Activated CD4-positive, alpha-beta T cell treated with anti-CD3 and anti-CD28 coated beads for 36 hours (primary cell): ENCODE measurements at places on chromosomes 1 and 21. TPM values are rescaled to one million over a fixed set of nuclear protein-coding genes. Genes with fewer than 3 reads are reported as not detected.

CPTP gene
- 11.4 TPM for total RNA-seq

GJA9 gene
- total RNA-seq = not detected

DMBX1 gene
- 0.05 TPM for total RNA-seq

GNG12 gene
- 0.07 TPM for total RNA-seq

SAMD11 gene
- total RNA-seq = not detected

ADGRL2 gene
- not detected for total RNA-seq

NFYC gene
- total RNA-seq = 53.6 TPM

HMGN1 gene
- total RNA-seq = 419 TPM

CA6 gene
- total RNA-seq = not detected

C1orf87 gene
- total RNA-seq = not detected

PLA2G2D gene
- not detected for total RNA-seq

CRYAA gene
- total RNA-seq = not detected

ODF2L gene
- total RNA-seq = 18.8 TPM

PLA2G4A gene
- 0.62 TPM for total RNA-seq

LCE1E gene
- not detected for total RNA-seq

HES2 gene
- total RNA-seq = 0.05 TPM
